ENCODE measurements at places on chromosomes 2 and 18.
A peak's percentile ranks its signal among the peaks of the same experiment; 100 is the strongest.

DNA sequence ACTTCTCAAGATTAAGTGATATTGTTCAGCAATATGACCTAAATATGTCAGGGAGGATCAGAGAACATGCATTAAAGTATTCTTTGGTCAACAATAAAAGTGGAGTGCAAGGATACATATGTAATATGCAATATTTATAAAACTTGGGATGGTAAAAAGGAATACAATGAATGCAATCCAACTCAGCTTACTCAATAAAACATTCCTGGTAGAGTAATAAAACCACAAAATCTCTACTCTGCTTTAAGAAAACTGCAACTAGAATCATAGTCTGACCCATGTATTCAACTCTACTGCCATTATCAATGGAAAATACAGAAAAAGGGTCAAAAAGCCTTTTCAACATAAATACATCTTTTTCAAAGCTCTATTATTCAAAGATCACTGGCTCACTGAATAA, 11.6 kb downstream of the IRS1 start:
- no peak for DNase-seq

- DNase-seq: no peak
These were observed 20.2 kb downstream of the IL18RAP start for GRCh38 chr2:102442967-102443828.

DNA sequence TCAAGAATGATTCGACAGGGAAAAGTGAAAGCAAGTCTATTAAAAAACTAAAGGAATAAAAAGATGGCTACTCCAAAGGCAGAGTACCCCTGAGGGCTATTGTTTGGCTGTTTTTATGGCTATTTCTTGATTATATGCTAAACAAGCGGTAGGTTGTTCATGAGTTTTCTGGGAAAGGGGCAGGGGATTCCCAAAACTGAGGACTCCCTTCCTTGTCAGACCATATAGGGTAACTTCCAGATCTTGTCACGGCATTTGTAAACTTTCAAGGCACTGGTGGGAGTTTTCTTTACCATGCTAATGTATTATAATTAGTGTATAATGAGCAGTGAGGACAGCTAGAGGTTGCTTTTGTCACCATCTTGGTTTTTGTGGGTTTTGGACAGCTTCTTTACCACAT, 474.9 kb upstream of the MC4R start:
- DNase-seq: no peak

DNA sequence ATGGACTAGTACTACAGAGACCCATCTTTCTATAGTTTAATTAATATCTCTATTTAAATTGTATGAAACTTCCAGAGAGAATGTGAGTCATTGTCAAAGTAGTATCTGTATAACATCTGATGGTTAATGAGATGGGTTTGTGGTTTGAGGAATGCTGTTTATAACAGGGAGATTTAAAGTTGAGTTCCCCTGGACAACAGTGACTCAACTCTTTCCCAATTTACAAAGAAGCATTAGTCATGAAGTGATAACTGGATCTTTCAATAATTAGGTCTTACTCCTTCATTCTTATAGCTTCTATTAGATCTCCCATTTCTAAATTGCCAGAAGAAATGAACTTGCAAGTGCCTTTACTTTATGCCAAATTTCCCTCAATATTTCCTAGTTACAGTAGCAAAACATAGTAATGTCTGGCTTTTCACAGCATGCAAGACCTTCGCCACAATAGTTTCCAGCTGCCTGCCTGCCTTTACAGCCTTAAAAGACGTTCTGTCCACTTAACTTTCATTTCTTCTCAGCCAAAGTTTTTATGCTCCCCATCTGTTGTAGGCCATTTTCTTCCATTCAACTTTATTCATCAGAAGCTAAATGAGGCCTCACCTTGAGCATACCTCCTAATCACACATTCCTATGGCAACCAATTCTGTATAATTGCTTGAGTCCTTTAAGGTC, 47.7 kb upstream of the WDR75 start:
- no peak for DNase-seq

DNA sequence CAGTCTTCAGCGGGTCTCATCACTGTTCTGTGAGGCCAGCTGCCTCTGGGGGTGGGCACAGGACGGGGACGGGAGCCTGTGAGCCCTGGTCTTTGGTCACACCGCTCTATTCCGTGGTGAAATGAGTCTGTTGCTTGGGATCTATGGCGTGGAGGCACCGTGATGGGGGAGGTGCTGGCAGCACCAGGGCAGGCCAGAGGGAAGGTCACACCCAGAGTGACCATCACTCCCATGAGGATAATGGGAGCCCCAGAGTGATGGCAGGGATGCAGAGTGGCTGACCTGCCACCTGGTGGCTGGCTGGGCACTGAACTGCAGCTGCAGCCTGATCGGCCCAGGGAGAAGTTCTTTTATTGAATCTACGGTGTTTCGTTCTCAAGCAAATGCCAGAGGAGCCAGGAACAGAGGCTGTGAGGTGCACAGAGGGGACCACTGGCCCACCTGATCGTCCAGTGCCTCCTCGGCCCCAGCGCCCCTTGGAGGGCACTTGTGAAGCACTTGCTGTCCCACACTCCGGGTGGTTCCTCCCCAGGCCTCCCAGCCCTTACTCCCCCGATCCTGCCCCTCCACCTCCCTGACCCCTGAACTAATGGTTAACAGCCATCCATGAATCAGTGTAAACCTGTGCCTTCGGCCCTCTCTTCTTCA, 17.9 kb downstream of the KCNIP3 start:
- DNase-seq: no peak

GRCh38 chr2:106020821-106021661, 173.1 kb downstream of the UXS1 start:
- no peak for DNase-seq

GRCh38 chr2:201448701-201449100, 2.6 kb downstream of the TRAK2 start:
- DNase-seq: no peak

DNA sequence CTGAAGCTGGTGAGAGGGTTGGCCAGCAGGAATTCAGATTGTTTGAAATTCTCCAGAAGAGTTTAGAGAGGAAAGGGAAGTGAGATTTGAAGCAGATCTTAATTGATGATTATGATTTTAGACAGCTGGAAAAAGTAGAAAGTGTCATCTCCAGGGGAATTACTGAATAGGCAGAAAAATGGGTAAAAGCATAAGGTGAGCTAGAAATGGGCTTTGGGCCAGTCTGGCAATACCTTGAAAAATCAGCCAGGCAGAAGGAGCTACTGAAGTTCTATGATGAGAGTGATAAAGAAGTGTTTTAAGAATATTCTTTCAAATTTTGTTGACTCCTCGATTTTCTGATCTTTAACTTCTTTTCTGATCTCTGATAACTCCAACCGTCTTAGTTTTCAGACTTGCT, 172.9 kb upstream of the CCDC150 start:
- no peak for DNase-seq

- DNase-seq: no peak
These were observed 213.6 kb downstream of the ATAD2B start for GRCh38 chr2:23713351-23713750.

DNA sequence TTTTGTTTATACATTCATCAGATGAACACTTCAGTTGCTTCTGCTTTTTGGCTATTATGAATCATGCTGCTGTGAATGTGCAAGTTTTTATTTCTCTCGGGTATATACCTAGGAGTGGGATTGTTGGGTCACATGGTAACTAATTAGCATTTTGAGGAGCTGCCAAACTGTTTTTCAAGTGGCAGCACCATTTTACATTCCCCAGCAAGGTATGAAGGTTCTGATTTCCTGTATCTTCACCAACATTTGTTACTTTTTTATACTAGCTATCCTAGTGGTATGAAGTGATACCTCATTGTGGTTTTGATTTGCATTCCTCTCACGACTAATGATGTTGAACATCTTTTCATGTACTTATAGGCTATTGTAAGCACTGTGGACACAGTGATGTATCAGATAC, 53.9 kb downstream of the DYNC1I2 start:
- DNase-seq: no peak

DNA sequence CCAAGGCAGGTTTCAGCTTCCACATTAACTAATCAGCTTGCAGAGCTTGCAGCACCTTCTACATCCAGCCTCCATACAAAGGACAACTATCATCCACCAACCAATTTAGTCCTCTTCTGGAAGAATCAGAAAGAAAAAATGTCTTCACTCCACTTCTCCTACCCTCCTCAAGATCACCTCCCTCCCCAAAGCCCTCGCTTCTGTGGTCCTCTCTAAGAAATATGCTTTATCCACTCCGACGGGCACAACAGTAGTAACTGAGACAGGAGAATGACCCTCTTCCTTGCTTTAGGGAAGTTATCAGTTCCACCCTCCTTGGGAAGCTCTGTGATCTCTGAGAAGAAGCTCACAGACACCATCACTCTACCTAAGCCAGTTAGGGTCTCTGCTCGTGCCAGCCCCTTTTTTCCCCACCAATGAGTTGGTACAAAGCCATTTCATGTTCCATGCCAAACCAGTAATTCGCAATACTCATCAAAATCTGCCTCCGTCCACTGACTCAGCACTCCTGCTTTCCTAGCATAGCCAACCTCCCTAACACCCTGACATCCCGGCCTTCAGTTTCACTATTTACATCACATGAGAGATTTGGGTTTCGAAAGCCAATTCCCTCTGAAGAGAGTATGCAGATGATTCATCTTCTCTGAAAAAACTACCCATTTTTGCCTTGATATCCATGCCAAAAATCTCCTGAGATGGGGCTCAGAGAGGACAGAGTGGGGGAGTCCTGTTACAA, 114.1 kb upstream of the PKDCC start:
- no peak for DNase-seq

DNA sequence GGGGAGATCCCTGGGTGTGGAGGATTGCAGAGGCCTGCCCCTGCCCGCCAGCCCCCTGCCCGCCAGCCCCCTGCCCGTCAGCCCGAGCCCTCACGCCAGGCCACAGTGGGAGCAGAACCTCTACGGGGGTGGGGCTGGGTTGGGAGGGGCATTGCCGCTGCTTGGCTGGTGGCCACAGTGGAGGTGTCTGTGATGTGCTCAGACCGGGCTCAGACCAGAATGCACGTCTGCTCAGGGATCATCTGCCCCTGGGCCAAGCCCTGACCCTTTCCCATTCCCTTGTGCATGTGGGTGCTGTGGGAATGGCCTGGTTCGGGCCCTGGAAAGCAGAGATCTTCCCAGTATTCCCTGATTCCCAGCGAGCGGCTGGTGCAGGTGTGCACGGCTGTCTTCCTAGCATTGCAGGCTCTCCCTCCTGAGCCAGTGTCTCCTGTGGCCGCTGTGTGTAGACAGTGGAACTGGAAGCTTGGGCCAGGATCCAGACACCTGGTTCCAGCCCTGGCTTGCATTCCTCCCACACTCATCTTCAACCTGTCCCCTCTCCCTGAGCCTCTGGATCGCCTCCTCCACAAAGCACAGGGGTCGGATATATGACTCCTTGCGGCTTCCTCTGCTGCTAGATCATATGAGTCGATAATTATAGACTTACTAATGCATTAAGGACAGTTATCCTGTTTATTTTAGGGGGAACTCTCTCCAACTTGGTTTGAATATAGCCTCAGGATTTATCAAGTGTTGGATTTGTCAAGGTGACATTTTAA, 161.6 kb downstream of the LDLRAD4 start:
- no peak for DNase-seq

DNA sequence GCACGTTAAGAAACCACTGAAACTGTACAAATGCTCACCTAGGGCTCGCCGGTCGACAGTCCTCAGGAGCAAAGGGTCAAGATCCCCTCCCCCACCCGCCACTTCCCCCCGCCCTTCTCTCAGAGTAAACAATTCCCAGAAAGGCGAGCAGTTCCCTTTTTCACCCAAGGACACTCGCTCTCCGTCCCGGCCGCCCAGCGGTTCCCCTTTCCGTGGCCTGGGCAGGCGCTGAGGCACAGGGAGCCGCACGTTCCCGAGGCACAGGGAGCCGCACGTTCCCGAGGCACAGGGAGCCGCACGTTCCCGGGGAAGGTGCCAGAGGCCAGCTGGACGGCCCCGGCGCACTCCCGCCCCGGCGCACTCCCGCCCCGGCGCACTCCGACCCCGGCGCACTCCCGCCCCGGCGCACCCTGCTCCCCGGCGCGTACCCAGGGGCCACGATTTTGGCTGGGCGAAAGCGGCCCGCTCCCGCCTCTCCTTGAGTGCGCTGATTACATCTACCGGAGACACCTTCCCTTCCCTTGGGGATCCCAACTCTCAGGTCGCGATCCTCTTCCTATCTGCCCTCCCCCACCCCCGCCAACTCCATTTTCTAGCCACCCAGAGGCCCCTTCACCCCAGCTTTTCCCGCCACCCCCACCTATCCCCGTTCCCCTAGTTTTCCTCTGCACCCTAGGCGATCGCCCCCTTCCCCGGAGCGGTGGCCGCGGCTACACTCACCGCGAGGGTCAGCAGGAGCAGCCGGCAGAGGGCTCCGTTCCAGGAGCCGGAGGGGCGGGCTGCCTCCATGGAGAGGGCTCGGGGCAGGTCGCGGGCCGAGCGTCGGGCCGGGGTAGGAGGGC, 817 bp downstream of the DSC2 start:
- DNase-seq: peak; percentile 93

DNA sequence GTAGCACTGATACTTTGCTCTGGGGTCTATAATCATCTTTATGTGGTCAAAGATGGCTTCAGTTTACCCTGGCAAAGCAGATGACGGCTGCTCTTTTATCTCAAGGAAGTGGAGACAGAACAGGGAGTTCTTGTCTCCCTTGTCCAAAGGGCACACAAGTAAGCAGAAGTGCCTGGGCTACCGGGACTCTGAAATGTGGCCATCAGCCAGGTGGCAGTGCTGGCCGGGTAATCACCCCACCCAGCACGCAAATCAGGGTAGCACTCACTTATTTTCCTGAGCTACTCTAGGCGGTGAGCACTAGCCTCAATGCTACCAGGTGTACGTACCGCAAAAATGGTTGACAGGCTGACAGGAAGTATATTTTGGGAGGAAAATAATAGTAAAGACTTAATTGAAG, 119.7 kb upstream of the ETAA1 start:
- DNase-seq: no peak

DNA sequence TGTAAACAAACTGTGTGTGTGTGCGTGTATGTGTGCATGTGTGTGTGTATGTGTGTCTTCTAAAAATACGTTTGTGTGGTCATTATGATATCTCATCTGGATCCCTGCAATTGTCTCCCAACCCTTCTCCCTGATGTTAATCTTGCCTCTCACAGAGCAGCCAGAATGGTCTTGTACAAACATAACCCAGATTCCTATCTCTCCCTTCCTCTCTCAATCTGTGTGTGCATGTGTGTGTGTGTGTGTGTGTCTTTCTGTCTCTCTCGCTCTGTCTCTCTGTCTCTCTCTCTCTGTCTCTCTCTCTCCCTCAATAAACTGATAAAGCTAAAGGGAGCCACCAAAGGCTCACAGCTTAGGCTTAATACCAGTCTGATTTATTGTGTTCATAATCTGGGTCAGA, 210.8 kb downstream of the PAX3 start:
- no peak for DNase-seq

DNA sequence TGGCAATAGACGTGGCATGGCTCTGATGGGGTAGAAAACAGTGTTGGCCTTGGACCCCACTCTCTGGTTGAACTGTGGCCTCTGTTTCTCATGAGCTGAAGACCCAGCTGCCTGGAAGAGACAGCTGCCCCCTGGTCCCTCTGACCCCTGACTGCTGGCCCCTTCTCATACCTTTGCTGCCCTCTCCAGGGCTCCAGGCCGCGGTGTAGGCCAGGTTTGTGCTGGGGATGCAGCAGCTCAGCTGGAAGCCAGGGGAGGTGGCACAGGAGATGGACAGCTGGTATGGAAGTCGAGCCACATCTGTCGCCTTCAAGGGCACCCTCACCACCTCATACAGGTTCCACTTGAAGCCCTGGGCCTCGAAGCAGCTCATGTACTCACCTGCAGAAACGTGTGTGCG, 31.7 kb upstream of the SELENOI start:
- DNase-seq: peak; percentile 68

All from posterior vena cava (tissue), 2 donors.